Fibroblast of the conjunctiva (primary cell): ENCODE measurements at places on chromosomes 11 and 22.

GRCh38 chr11:104956528-104956927 is 11.8 kb downstream of the CASP4 start:
- DNase-seq, result no peak

GRCh38 chr11:125950696-125951651 is 5.1 kb downstream of the VSIG10L2 start:
- DNase-seq, result no peak

GRCh38 chr11:39972461-39972860 is 1487.0 kb downstream of the LRRC4C start:
- DNase-seq, result no peak

DNA sequence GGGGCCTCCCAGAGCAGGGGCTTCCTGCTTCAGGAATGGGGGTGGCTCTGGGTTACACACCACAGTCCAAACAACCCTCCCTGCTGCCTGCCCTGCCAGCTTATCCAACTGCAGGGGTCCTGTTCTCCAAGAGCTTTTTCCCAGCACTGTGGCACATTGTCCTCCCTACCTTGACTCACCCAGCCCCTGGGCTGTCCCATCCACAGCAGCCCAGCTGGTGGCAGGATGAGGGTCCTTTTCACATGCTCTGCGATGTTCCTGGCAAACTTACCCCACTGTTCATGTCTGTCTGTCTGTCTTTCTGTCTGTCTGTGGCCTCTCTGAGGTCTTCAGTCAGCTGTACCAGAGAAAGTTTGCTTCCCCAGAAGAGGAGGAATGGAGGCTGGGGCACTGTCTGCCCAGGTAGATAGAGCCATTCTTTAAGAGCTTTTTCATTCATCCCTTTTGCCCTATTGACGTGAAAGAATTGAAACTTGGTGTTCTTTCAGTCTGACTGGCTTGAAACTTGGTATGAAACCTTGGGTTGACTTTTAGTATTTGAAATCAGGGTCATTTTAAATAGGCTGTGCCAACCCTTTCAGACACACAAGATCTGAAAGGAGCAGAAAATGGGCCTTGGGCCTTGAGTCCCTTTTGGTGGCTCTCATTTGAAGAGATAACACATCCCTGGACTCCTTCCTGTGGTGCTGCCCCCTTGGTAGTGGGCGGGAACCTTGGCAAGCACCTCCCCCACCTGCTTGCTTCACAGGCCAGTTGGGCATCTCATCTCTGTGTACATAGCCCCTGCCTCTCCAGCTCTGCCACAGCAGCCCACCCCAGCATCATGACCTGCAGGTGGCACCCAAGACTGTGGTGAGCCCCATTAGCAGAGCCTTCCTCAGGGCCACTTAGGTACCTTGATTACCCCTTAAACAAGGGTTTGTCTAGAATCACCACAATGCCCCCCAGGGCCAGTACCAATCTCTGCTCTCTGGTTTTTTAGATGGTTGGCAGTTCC is 74.6 kb upstream of the SUSD2 start:
- DNase-seq, result no peak

- DNase-seq, result no peak
These were observed 31.0 kb downstream of the TOB2 start for GRCh38 chr22:41415554-41415953.

GRCh38 chr11:72179804-72180396 is 12.0 kb upstream of the FOLR1 start:
- no peak for DNase-seq

DNA sequence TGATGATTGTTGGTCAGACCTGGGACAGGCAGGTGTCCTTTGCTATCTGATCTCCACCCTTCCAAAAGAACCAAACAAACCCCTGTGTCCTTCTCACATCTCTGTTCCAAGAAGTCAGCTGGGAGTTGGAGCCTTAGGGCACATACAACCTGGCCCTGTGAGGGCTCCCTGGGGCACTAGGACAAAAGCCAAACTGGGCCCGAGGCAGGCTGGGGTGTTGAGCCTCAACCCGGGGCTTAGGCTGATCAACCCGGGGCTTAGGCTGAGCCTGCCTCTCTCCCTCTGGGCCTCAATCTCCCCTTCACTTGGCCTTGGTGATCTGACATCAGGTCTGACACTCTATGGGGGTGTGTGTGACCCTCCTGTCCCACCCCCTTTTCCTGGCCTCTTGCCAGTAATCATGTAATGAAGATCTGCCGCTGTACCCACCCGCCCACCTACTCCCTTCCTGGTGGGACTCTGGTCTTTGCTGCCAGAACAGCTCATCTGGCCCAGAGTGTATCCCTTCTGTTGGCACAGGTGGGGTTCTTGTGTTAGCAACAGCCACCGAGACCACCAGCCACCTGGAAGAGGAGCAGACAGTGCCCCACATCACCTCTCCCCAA is 22.8 kb upstream of the UVRAG start:
- no peak for DNase-seq

DNA sequence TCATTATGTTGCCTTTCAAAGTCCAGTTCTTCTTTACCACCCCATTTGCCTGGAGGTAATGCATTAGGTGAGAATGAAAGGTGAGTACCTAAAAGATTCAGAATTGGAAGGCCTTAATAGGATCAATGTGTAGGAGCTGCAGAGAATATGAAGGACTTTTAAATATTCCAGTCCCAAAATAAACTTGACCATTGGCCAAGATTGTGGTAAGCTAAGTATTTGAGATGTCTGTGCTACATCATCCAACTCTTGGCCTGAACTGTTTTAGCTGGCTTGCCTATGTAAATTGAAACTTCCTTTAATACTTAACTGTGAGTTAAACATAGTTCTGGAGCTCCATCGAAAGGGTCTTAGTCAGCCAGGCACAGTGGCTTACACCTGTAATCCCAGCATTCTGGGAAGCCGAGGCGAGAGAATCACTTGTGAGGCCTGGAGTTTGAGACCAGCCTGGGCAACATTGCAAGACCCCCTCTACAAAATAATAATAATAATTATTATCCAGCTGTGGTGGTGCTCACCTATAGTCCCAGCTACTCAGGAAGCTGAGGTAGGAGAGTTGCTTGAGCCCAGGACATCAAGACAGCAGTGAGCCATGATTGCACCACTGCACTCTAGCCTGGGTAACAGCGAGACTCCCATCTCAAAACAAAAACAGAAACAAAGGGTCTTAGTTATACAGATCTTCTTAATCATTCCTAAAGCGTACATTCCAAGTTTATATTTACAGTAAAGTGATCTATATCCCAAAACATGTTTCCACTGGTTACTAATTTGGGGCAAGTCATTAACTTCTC is 29.8 kb downstream of the MTMR3 start:
- DNase-seq, result peak; percentile 75

DNA sequence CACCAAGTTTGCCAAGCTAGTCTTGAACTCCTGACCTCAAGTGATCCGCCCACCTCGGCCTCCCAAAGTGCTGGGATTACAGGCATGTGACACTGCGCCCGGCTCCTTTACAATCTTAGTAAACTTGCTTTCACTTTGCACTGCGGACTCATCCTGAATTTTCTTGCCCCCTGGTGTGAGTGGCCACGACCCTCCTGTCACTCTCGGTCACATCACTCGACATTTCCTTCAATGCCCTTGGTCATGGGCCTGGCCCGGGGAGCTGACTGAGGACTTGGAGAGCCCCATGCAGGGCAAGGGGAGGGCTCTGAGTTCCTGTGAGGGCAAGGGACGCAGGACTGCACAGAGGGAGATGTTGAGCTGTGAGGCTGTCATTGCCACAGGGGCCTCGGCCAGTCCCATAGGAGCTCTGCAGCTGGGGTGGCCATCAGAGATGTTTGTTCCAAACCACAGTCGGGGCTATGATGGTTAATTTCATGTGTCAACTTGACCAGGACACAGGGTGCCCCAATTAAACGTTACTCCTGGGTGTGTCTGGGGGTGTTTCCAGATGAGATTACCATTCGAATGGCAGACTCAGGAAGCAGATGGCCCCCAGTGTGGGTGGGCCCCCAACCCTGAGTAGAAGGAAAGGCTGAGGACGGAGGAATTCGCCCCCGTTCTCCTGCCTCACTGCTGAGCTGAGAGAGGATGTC is 21.2 kb downstream of the A4GALT start:
- DNase-seq, result no peak

DNA sequence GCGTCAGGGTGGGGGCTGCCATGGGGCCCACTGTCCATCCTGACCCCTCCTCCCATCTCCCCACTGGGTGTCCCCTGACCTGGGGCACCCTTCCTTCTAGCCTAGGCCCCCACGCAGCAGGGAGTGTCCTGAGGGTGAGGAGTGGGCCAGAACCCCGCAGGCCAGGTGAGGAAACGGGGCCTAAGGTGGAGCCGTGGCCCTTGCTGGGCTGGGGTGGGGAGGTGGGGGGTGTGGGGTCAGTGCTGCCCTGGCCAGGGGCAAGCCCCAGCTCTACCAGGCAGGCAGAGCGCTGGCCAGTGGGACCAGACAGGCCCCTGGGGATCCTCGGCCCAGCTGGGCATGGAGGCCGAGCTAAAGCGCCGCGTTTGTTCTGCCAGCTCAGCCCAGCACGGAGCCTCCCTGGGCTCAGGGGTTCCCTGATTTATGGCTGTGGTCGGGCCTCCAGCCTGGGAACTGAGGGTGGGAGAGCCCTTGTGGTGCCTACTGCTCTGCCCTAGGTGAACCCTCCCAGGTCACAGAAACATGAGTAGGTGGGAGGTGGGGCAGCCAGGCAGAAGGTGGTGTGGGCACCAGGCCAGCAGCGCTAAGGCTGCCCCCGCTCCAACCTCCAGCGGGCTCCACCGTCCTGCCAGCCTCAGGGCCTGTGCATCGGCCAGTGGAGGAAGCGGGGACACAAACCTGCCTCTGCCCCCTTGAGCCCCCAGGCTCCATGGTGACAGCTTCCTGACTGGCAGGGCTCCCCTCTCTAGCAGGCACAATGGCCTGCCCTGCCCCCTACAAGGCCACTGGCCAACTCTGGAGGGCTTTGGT is 22.4 kb downstream of the TRMU start:
- DNase-seq, result no peak

- DNase-seq, result no peak
These were observed 23.6 kb upstream of the MYRF start for GRCh38 chr11:61728940-61729219.

DNA sequence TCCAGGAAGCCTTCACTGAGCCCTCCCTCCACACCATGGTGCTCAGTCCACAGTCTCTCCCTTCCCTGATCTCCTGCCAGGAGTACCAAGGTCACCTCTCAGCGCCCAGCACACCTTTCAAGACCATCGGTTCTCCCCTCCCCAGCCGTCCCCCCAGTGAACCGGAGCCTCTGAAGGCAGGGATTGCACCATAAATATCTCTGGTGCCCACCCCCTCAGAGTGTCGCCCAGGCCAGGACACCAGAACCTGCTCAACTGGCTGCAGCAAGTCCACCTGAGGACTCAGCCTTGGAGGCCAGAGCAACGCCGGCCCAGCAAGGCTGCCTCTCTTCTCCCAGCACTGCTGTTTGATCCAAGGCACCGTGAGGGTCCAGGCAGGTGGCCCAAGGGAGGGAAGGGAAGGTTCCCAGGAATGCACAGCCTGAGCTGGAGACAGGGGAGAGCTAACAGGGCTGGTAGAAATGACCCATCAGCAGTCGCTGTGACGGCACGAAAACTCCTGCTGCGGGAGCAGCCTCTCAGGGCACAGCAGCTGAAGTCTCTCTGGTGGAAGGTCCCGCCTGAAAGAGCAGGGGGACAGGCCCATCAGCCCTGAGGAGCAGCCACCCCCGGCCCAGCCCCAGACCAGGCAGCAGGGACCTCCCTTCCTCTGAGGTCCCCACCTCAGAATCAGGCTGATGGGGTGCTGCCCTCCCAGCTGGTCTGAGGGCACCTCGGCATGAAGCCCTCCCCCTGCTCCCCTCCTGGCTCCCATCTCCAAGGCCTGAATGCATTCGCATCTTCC is 80.3 kb downstream of the BUD13 start:
- no peak for DNase-seq

- DNase-seq, result no peak
These were observed 244.2 kb downstream of the NTM start for GRCh38 chr11:131614631-131615030.

GRCh38 chr11:26761361-26761809 is 39.5 kb upstream of the SLC5A12 start:
- no peak for DNase-seq

- DNase-seq, result peak; percentile 37
These were observed 9.3 kb upstream of the GLB1L3 start for GRCh38 chr11:134266841-134267251.

GRCh38 chr11:130448416-130449309 is at the start of gene ADAMTS15:
ADAMTS15 (plus strand) TSS chr11:130448645; CDS start chr11:130448974, 329 bp downstream.
- DNase-seq, result peak; percentile 88

GRCh38 chr22:16824716-16825687 is at the start of gene XKR3:
XKR3 (minus strand) TSS chr22:16825411; CDS start chr22:16808073, 17,338 bp downstream.
- DNase-seq, result no peak

- DNase-seq, result no peak
These were observed 133.5 kb downstream of the MYO18B start for GRCh38 chr22:25875461-25875860.

DNA sequence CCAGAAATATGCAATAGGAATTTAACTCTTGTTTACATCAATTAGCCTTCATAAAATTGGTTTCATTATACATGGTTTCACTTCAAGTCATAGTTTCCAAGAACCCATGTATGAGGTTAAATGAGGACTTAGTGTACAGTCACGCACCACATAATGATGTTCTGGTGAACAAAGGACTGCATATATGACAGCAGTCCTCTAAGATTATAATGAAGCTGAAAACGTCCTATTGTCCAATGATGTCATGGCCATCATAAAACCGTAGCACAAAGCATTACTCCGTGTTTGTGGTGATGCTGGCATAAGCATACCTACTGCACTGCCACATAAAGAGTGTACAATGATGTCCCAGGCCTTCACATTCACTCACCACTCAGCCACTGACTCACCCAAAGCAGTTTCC is 31.1 kb downstream of the SMCO4 start:
- DNase-seq, result no peak

GRCh38 chr22:22179858-22180257 is 64.7 kb upstream of the VPREB1 start:
- DNase-seq, result no peak

GRCh38 chr11:130202818-130203689 is 43.5 kb downstream of the ST14 start:
- DNase-seq, result no peak

- DNase-seq, result no peak
These were observed 175.2 kb downstream of the WNT11 start for GRCh38 chr11:76030968-76031590.

- no peak for DNase-seq
These were observed 571.4 kb downstream of the MIAT start for GRCh38 chr22:27228771-27229170.

DNA sequence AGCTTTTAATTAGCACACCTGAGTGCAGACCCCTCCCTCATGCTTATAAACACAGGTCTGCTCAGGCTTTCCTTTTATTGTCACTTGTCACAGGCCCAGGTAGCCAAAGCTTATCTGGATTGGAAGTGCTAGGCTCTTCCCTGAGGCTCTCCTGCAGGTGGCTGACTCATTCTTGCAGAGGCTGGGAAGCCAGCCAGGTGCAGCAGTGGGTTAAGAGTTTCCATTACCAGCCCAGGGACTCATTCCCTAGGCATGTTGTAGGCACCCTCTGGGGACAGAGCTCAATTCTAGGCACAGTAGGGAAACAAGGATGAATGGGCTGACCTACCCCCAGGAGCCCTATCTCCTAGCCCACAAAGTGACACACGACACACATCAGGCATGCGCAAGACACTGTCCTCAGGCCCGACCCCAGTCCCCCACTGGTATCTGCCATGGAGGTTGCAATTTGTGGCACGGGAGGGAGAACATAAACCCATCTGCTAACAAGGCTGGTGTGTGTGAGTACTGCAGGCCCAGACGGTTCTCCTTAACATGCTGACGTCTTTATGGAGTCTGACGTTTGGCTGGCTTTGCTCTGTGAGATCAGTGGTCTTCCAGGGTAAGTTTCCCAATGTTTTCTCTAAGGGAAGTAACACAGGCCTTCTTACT is 94.2 kb downstream of the ABTB2 start:
- peak; percentile 75 for DNase-seq
